CD4-positive, alpha-beta T cell (primary cell): ENCODE measurements at places on chromosomes 4 and X. TPM values are rescaled to one million over a fixed set of nuclear protein-coding genes. Genes with fewer than 3 reads are reported as not detected.

The MID2 gene
- total RNA-seq = 16.9 TPM

GRCh38 chr4:92362028-92362427 is 58.3 kb downstream of the GRID2 start:
- no peak for DNase-seq

The SLC6A14 gene
- not detected for total RNA-seq

- DNase-seq = no peak
These were observed 72.5 kb upstream of the ATOH1 start for GRCh38 chr4:93756101-93756500.

The ASB12 gene
- total RNA-seq = not detected

The PDCL2 gene
- total RNA-seq = not detected

The GLOD5 gene
- not detected for total RNA-seq

GRCh38 chrX:155819966-155820491 is 61.1 kb upstream of the VAMP7 start:
- DNase-seq = peak; percentile 17

The EDA gene
- total RNA-seq = 2.4 TPM

DNA sequence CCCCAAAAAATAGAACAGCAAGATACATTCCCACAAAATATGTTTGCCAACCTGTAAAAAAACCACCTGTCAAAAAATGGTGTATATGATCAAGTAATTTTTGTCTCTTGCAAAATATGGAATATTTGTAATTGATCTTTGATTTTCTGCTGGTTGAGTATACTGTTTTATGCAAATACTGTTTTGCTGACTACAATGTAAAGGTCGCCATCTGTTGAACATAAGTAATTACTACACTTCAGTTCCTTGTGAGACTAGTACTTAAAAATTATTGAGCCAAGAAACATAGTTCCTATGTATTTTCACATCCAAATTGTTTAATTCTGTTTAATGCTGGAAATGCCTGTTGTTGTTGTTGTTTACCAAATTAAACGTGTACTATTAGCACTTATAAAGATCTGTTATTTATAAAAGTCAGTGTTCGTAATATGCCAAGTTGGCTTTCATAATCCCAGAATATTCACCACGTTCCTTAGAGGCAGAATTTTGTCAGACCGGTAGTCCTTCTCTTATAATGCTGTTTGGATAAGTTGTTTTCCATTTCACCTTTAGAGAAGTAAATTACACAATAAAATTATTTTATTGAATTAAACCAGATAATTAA is 144.2 kb downstream of the PDLIM5 start:
- DNase-seq = no peak

DNA sequence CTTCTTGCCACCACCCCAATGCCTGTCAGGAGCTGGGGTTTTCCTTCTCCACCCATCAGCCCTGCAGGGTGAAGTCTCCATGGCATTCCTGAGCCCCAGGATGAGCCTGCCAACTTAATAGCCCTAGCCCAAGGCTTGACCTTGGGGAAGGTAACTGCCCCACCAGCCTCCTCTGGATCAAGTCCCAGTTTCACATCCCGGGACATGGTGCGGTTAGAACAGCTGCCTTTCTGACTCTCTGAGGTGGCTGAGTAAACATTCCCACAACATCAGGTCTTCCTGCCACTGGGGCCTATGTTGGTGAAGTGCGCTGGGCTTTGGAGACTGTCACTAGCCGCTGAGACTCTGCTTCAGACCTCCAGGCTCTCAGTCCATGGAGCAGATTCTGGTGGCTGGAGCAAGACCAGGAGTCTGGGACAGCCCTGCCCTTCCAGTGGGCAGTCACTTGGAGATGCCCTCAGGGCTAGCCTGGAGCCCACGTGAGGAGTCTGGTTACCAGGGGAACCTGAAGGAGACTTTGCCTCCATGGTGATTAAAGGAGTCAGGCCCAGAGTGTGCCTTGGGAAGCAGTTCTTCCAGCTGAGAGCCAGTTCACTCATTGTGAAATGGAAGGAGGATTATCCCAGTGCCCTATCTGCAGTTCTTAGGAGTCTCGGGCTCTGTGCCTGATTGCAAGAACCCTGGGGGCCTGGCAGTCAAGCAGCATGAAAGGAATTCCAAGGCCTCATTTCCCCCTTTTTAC is 56.8 kb downstream of the SMIM20 start:
- no peak for DNase-seq

GRCh38 chrX:149652232-149652981 is 20.8 kb upstream of the TMEM185A start:
- no peak for DNase-seq

- no peak for DNase-seq
These were observed 112.6 kb upstream of the PPARGC1A start for GRCh38 chr4:24002330-24002966.

The USP46 gene
- 6.8 TPM for total RNA-seq

DNA sequence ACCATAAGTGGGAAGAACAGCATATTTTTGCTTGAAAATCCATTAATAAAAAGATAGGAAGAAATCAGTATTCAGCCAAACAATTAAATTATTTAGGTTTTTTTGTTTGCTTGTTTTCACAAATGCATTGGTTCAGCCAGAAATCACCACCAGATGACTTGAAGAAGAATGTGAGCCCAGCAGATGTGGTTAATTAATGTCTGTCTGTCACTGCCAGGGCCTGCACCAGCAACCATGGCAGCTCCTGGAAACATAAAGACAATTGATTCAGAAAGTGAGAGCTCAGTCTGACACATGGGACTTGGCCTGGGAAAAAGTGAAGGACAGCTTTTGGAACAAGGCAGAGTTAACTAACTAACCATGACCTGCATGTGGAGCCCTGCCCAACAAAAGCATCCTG is 74.0 kb downstream of the MAOB start:
- DNase-seq = no peak

GRCh38 chr4:38623260-38623659 is 40.7 kb upstream of the KLF3 start:
- no peak for DNase-seq

DNA sequence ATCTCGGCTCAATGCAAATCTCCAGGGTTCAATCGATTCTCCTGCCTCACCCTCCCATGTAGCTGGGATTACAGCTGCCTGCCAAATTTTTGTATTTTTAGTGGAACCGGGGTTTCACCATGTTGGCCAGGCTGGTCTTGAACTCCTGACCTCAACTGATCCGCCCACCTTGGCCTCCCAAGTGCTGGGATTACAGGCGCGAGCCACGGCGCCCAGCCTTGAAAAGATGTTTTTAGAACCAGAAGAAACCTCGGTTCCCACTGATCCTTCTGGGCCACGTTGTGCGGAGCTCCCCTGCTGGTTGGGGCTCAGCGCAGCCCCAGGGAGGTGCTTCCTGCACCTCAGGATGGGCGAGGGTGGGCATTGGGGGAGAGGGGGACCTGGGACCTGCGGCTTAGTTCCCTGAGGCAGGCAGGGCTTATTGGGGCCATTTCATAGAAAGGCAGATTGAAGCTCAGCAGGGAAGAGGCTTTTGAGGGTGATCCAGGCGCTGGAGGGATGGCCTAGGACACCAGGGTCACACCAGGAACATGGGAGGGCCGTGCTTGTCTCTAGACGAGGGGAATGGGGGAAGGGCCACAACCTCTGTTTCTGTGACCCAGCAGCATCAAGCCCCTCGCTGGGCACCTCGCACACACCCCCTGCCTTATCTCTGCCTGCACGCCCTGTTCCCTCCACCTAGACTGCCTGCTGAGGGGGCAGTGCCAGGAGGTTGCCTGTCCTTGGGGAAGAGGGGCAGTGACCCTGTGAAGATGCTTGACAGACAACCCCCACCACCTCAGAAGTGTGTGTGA is 6.3 kb upstream of the ADD1 start:
- no peak for DNase-seq

GRCh38 chrX:50747471-50747900 is 66.5 kb downstream of the SHROOM4 start:
- DNase-seq = no peak

The CEP44 gene
- total RNA-seq = 10.6 TPM

DNA sequence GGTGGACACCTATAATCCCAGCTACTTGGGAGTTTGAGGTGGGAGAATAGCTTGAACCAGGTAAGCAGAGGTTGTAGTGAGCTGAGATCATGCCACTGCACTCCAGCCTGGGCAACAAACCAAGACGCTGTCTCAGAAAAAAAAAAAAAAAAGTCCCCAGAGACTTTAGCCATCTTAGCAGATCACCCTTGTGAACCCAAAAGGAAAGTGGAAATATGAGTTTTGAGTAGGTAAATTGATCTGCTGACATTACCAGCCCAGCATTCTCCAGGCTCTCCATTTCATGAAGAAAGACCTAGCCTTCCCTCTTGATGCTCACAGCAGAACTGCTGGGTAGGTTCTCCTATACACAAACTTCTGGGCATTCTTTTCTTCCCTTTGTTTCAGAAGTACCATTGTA is 24.5 kb upstream of the HNRNPD start:
- DNase-seq = no peak

DNA sequence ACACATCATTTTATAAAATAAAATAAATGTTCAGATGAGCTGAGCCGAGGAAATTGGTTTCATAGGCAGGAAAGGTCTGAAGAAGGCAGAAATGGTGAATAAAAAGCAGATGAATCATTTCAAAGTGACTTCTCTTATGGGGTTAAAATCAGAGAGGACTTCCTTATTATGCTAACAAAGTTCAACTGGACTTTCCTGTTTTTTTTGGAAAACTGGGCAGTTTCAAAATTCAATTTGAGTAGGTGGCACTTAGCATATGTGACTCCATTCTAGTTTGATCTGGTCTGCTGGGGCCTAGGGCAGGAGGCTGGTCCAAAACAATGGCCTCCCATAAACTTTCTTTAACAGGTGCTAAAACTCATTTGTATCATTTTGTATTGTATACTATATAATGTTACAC is 1794.9 kb upstream of the TENM3 start:
- no peak for DNase-seq

DNA sequence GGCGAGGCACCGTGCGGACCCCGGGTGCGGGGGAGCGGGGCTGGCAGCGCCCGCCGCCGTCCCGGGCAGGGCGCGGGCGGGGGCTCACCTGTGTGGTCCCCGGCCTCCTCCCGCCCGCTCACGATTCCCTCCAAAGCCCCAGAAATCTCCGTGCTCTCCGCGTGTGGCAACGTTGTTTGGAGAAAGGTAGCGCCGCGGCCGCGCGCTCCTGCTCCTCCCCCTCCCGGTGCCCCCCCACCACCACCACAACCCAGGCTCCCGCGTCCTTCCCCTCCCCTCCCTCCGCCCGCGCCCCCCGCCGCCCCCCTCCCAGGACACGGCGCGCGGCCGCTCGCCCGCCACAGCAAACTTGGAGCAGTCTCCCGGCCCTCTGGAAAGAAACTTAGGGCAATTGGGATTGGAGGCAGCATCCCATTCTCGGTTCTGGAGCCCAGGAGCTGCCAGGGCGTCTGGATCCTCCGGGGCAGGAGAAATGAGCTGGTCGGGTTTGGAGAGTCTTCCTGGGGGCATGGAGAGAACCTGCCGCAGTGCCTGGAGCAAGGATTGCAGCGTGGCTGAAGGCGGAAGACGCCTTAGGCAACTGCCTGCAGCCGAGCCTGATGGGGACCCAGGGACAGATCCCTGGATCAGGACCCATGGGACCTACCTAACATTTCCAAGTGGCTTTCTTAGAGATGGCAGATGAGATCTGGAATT is 855 bp downstream of the KLF3 start:
- peak; percentile 40 for DNase-seq

DNA sequence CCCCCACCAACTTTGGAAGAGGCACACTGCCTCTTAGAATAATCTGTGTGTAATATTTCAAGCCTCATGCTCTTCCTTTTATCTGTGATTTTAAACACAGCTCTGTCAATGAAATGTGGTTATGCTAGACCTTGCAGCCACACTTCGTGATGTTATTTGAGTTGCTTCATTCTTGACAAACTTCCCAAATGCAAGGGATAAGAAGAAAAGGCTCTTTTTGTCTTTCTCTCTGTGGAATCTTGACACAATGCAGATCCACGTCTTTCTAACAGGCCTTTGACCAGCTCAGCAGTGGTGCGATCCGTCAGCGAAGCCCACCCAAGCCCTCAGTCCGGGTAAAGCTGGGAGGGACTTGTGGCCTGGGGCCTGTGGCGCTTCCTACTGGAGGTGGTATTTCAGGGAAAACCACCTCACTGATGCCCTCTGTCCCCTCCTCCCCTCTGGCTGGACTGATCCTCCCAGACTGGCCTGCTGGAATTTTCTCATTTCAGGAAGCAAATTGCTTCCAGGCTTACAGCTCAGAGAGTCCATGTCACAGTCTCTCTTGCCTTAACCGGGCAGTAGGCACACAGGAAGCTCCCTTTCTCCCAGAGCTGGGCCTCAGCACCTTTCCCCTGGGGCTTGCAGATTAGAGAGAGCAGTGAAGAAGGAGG is 19.5 kb upstream of the CCKAR start:
- DNase-seq = no peak

The CXCL9 gene
- total RNA-seq = not detected

The DGAT2L6 gene
- total RNA-seq = not detected

The CXCL1 gene
- not detected for total RNA-seq

DNA sequence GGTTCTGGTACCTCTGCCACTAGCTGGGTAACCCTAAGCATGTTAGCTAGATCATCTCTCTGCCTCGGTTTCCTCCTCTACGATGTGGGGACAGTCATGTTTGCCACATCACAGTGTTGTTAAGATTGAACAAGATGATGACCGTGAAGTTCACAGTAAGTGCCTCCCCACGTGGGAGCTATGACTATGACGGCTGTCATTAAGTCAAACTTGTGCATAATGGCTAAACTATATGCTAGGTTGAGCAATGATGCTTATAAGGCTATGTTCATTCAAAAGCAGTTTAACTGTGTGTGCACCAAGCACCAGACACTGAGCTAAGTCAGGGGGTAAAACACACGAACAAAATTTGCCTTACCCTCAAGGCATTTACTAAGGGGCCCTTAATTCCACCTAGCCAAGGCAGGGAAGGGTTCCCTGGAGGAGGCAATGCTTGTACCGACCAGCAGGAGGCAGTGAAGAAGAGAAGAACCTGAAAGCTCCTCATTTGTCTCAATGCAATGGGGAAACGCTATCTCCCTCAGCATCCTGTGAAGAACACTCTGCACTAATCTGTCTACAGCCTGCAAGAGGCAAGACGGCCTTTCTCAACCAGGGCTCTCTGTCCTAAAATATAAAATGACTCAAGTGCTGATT is 52.9 kb downstream of the MAP7D2 start:
- no peak for DNase-seq

DNA sequence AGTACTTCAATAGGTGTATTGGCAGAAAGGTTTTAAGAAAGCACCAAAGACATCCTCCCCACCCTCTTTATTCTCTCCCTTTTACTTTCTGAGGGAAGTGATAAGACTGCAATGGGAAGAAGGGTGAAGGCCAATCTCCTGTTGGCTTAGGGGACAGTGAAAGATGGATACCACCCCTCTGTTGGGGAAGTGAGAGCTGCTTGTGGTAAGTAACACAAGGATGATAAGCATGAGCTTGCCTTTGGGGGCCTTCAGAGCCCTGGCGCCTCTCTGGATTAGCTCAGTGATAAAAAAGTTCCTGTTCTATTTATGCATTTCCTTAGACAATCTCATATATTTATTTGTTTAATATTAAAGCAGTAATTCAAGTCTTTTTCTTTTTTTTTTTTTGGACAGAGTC is 5.2 kb upstream of the KLF8 start:
- no peak for DNase-seq

The MAGEB1 gene
- total RNA-seq = not detected

The PAGE1 gene
- not detected for total RNA-seq

DNA sequence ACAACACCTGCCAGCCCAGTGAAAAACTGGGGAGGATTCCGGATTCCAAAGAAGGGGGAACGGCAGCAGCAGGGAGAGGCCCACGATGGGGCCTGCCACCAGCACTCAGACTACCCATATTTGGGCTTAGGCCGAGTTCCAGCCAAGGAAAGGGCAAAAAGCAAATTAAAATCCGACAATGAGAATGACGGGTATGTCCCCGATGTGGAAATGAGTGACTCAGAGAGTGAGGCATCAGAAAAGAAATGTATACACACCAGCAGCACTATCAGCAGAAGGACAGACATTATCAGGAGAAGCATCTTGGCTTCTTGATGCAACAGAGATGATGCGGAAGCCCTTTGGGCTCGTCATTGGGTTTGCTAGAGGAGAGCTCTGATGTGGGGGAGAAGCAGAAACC is 62.4 kb downstream of the JADE1 start:
- DNase-seq = no peak
